ENCODE measurements at places on chromosomes 2 and 18. TPM values are rescaled to one million over a fixed set of nuclear protein-coding genes. Genes with fewer than 3 reads are reported as not detected.

The ZNF532 gene
- 305 TPM for total RNA-seq

The RIT2 gene
- 29.3 TPM for total RNA-seq

The SLC5A7 gene
- total RNA-seq, result 1.6 TPM

The CNGA3 gene
- total RNA-seq, result 1.2 TPM

The PLA2R1 gene
- total RNA-seq, result 1.6 TPM

GRCh38 chr2:46493971-46494250 lies 14.5 kb downstream of the TMEM247 start:
- no peak for DNase-seq

- no peak for DNase-seq
Measured at GRCh38 chr18:10660179-10660884, 134.5 kb downstream of the NAPG start.

- DNase-seq, result no peak
Measured at GRCh38 chr18:12766986-12767433, 64.2 kb downstream of the PSMG2 start.

DNA sequence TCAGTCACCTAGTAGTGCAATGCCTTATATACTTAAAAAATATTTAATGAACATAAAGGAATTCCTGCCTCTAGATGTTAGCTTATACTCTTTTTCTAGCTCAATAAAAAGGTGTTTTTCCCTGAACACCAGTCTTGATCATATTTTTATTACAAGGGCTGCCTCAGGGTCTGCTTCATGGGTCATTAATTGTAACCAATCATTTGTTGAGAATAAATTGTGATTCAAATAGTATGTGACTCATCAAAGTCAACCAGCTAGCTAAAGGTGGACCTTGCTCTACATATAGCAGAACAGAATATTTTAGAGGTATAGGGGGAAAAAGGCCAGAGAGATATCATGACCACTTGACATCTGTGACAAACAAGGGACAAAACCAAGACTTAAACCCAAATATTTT lies 114.0 kb downstream of the PIK3C3 start:
- DNase-seq, result no peak

- DNase-seq, result no peak
Measured at GRCh38 chr2:119068154-119068725, 90.3 kb downstream of the C1QL2 start.
